Umbilical cord (tissue), 2 donors: ENCODE measurements at places on chromosomes 3 and 15. TPM values are rescaled to one million over a fixed set of nuclear protein-coding genes. Genes with fewer than 3 reads are reported as not detected.

ACOX2 gene
- total RNA-seq, result 17.1 TPM

SLC7A14 gene
- total RNA-seq, result 9.6 TPM

DNA sequence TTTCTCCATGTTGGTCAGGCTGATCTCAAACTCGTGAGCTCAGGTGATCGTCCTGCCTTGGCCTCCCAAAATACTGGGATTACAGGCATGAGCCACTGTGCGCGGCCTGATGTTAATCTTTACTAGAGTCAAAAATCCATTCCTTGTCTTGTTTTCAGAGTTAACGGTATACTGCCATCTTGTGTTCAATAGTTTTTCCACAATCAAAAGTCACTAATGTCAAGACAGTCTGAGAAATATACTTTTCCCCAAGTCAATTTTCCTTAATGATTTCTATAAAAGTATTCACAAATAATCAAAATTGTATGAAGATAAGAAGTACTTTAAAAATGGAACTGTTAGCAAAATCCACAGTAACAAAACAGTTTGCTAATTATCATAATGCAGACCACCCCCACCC, 8.5 kb downstream of the CRBN start:
- DNase-seq, result peak; percentile 33

- peak; percentile 20 for DNase-seq
These were observed 600 bp downstream of the FBXO45 start for GRCh38 chr3:196569003-196569516.

KLHL40 gene
- not detected for total RNA-seq

IGSF10 gene
- total RNA-seq, result 7.5 TPM

GRCh38 chr15:55527150-55527549, 19.1 kb upstream of the DNAAF4 start:
- no peak for DNase-seq

- peak; percentile 80 for DNase-seq
These were observed 9.4 kb downstream of the SNX1 start for GRCh38 chr15:64105113-64105704.

DNA sequence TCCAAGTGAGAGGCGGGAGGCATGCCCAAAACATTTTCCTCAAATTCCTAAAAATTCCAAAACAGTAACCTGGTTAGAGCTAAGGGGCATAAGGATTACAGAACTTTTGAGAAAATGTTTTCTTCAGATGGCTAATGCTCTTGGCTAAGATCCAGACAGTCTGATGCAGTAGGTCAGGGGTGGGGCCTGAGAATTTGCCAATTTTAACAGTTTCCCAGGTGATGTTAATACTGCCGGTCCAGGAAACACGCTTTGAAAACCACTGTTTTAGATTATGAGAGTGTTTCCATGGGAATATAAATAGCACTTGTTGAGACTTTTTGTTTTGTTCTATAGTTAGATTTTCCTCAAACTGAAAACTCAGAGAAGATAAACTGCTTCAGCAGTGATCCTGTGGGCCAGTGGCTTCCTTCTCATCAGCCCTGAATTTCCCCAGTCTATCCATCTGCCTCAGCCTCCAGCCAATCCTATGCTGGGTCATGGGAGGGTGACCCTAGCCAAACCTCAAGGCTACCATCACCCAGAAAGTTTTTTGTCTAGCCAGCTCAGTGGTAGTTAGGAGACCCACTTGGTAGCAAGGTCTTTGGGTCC, 71.6 kb upstream of the ACP3 start:
- peak; percentile 6 for DNase-seq

- DNase-seq, result no peak
These were observed 5.0 kb downstream of the FES start for GRCh38 chr15:90889313-90889730.

DNA sequence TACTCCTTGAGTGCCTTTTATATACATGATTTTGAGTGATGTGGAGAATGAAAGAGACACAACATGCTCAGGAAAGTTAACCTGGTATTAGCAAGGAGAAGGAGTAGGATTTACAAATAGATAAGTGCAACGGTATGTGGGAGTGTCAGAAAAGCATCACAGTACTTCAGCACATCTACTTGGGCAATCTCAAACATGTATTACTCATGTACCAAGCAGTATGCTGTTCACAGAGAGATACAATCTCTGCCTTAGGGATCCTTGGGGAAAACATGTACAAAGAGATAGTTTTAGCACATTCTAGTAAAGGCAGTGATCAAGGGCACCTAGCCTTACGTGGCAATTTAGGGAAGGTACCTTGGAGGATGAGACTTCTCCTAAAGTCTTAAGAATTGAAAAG, 146.5 kb downstream of the FILIP1L start:
- peak; percentile 53 for DNase-seq

DNA sequence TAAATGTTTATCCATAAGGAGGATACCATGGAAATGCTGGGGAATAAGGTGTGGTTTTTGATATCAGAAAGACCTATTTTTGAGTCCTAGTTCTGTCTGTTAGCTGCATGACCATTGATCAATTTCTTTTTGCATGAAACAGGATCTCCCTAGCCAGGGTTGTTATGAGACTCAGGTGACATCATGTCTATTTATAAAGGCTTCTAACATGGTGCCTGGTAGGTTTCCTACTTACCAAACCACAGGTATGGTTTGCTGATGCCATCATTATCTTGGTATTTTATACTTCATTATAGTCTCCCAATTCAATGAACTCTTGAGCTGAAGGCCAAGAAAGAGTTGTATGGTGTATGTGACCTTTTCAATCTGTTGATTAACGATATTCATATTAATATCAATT, 144.0 kb downstream of the CLSTN2 start:
- no peak for DNase-seq

GRCh38 chr15:72616491-72617210, 37.8 kb upstream of the GOLGA6B start:
- DNase-seq, result no peak

- peak; percentile 26 for DNase-seq
These were observed at the start of gene MAP4 for GRCh38 chr3:48016301-48016973. TSS of gene MAP4 (minus strand) at chr3:48016416. CDS start at chr3:47998860, 17,556 bp downstream.

DNA sequence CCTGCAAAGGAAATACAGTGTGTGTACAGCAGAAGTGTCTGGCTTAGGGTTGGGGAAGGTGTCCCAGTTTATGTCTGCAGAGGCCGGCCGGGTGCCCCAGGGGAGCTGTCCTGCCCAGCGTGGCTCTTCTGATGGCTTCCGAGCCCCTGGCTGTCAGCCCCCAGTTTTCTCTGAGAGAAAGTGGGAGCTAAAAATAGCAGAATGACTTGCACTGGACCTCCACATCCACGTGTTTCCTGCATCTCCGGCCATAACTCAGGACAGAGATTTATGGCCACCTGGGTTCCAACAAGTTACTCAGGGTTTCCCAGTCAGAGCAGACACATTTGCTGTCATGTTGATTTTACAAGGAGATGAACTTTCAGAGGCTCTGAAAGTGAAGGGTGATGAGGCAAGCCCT, 192.0 kb downstream of the ATP10A start:
- DNase-seq, result peak; percentile 39

DNA sequence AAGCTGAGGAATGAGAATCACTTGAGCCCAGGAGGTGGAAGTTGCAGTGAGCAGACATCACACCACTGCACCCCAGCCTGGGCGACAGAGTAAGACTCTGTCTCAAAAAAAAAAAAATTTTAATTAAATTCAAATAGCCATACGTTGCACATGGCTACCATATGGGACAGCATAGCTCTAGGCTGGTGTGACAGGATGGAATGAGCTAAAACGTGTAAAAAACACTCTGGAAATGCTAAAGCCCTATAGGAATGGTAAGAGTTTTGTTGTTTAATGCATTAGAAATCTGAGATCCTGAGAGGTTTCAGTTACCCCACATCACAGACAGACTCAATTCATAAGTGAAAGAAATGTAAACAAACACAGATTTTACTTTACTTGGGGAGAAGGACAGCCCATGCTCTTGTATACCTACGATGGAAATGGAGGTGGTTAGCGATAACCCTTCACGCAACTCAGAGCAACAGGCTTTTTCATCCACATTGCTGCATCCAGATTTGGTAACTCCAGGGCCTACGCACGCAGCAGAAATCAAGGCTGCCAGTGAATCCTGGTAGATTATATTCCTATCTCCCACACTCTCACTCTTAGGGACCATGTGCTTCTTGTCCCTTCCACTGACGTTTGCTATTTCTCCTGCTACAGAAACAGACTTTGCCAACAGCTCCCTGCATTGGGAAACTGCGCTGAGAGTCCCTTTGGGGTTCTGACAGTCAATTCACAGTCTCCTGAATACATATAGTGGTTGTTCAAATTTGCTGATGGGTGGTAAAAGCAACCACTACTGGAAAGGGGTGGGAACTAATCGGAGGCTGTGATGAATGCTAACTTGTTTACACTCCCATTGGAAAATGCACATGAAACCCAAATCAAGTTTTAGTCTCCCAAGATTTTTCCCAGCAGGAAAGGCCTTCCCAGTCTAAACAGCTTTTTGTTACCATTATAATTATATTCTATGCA, 3.1 kb downstream of the SH3BP5 start:
- DNase-seq, result peak; percentile 78

- DNase-seq, result no peak
These were observed 142.7 kb upstream of the SYNPR start for GRCh38 chr3:63135367-63135766.

SLC12A1 gene
- 33.5 TPM for total RNA-seq

EOMES gene
- total RNA-seq, result 1.9 TPM

DNA sequence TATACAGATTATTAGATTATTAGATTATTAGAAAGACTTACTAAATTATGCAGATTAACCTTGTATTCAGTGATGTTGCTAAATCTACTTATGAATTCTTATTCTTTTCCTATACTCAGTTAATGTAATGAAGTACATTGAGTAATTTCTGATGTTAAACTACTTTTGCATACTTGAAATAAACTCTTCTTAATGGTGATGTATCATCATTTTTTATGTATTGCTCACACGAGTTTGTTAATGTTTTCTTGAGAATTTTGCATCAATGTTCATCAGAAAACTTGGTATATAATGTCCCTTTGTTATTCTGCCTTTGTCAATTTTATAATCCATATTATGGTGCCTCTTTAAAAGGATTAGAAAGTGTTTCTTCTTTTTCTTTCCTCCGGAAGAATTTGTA, 163.2 kb upstream of the COL8A1 start:
- no peak for DNase-seq

GRCh38 chr15:78004919-78005634, 72.4 kb downstream of the TBC1D2B start:
- DNase-seq, result peak; percentile 97

GRCh38 chr3:138394156-138394555, 40.3 kb upstream of the ESYT3 start:
- DNase-seq, result no peak

REC114 gene
- not detected for total RNA-seq

CFAP20DC gene
- total RNA-seq, result 9.4 TPM

DNA sequence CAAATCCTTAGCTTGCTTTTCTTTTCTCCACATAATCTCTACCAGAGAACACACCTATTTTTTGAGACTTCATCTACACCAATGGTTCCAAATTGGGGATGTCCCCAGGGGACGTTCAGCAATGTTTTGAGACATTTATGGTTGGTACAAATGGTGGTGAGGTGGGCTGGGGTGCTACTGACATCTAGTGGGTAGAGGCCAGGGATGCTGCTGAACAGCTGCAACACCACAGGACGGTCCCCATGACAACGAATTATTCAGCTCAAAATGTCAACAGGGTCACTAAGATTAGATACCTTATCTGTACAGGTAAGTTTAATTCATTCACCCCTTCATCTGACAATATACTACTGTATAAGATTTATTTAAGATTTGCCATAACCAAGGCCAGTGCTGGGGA, 14.4 kb downstream of the GK5 start:
- DNase-seq, result no peak

ALS2CL gene
- total RNA-seq, result 8.7 TPM

- DNase-seq, result no peak
These were observed 259.2 kb downstream of the GBE1 start for GRCh38 chr3:81502236-81502635.

GRCh38 chr3:10709110-10709781, 106.8 kb upstream of the SLC6A11 start:
- no peak for DNase-seq

DNA sequence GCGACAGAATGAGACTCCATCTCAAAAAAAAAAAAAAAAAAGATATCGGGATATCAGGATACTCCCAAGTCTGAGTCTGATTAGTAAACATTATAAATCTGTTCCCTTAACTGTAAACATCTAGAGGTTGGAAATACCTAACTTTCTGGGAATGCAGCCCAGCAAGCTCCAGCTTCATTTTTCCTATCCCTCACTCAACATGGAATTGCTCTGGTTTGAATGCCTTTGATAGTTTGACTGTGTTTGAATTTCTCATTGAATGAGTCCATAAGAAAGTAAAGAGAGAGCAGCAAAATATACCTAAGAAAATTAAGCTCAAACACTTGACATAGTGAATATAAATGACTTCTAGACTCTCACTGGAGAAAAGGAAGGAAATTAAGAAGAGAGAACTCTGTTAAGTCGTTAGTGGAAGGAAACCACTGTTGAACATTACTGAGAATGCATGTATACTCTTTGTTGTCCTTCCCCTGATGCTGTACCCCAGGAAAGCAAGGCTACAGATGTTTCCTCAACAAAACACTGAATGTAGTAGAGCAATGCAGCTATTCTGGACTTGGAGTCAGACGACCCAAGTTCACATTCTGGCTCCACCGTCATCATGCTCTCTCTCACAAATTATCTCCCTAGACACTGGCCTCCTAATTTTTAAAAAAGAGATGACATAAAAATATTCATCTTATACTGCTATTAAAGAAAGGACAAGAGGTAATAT, 62.4 kb downstream of the CD200 start:
- DNase-seq, result peak; percentile 56

NFKBIZ gene
- 270 TPM for total RNA-seq

GRCh38 chr3:52204337-52205073, 6.5 kb downstream of the ALAS1 start:
- DNase-seq, result no peak
